Spleen (tissue), 13 donors: ENCODE measurements at places on chromosomes 7 and 10.

- no peak for DNase-seq
Observed at GRCh38 chr10:57706016-57706415, 561.7 kb downstream of the IPMK start.

GRCh38 chr10:24951201-24952142 is 934 bp downstream of the PRTFDC1 start:
- DNase-seq, result no peak

DNA sequence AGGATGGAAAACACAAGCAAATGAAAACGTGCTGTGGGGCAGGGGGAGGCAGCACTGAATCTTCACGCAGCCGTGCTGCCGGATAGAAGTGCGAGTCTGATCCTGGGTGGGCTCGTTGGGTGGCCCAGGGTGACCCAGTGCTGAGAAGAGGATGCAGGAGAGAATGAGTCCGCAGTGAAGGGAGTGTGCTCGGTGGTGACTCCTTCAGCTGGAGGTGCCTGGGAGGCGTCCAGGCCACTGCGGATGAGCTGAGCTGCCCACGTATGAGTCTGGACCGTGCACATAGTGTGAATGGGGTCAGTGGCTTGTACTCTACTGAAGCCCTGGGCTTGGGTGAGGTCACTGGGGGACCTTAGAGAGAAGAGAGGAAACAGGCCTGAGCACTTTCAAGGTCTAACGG is 190.0 kb upstream of the MGMT start:
- DNase-seq, result no peak

GRCh38 chr7:136528329-136528728 is 340.1 kb upstream of the CHRM2 start:
- no peak for DNase-seq

DNA sequence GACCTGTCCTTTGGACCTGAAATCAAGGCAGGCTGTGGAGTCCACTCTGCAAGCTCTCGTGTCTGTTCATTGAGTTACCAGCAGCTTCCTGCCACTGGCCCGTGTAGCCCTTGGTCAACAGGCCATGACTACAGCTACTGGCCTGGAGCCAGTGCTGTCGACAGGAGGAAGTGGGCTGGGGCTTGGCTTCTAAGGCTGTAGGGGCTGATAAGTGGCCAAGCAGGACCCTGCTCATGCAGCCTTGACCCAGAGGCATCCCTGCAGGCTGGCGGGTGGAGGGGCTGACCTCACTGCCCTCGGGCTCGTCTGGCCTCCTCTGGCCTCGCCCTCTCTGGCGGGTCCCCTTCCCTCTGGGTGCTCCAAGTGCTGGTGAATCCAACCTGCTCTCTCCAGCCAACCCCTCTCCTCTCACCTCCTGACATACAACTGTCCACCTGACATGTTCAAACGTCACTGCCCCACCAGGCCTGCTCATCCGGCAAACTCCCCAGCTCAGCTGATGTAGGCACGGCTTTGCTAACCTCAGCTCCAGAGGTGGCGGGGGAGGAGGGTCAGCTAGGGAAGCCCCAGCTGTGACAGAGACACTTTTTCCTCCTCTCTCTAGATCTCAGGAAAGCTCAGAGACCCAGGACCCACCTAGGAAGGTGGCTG is 188.6 kb upstream of the LYZL2 start:
- DNase-seq, result peak; percentile 85

DNA sequence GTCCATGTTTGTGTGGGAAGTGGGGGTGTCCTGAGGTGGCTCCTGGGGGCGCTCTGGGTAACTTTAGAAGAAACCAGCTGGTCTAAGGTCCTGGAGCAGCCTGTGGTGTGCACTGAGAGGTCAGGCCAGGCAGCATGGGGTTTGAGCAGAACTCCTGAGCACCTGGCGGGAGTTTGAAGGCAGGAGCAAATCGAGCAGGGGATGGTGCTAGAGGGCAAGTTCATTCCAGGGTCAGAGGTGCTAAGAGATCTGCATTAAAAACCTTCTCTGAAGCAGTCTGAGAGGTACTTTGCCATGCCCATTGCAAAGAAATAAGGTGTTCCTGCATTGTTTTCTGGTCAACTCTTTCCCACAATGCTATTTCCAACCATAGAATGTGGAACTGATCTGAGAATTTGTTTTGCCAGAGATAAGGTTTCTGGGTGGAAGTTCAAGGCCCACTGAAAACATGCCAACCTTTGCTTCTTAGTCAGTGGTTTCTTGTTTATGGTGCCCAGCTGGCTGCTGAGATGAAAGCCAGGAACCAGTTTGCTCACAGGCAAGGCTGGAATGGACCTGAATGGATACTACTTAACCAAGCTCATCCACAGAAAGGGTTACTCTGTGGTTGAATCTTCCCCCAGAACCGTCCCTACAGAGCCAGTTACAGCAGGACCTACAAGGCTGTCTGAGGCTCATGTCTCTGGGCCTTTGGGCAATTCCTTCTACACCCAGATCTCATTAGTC is 136.3 kb upstream of the TMEM72 start:
- DNase-seq, result no peak

GRCh38 chr7:18685971-18686370 is 190.4 kb downstream of the HDAC9 start:
- no peak for DNase-seq

DNA sequence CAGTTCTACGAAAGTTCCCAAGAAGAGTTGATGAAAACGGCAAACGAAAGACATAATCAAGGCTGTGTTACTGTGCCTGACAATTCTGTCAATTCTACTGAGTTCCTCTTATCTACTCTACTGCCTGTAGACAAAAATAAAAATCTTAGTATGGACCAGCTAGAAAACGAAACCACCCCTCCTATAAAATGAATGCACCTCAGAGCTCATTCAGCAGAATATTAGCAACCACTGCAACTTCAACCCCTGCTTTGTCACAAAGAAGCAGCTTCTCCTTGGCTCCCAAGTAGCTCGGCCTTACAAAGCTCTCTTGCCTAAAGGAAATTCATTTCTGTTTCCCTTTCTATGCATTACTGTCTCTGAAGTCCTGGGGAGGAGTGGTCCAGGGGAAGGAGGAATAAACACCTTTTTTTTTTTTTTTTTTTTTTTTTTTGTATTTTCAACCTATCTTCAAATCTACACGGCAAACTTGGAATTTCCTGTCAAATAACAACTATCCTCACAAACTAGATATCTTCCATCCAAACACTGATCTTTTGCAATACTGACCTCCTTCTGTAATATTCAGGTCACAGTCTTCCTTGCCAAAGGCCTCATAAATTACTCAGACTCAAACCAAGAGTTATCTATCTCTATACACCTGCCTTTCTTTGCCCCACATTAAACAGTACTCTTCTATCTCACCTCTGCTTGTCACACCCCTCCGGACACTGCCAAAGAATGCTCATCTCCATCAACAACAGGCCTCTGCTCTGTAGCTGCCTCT is 74.3 kb downstream of the GLI3 start:
- no peak for DNase-seq
